Thymus (tissue), 14 donors: ENCODE measurements at places on chromosomes 3 and 15. TPM values are rescaled to one million over a fixed set of nuclear protein-coding genes. Genes with fewer than 3 reads are reported as not detected.
A peak's percentile ranks its signal among the peaks of the same experiment; 100 is the strongest.

Gene TUSC7
- not detected for polyA plus RNA-seq

Gene LRRC58
- polyA plus RNA-seq = 8.2 TPM

Gene ZNF774
- 1.9 TPM for polyA plus RNA-seq

Gene SH2D7
- 0.05 TPM for polyA plus RNA-seq

Gene SERP1
- 94.1 TPM for polyA plus RNA-seq

Gene LMCD1
- polyA plus RNA-seq = 34.7 TPM

Gene JMJD7
- polyA plus RNA-seq = 15.6 TPM

DNA sequence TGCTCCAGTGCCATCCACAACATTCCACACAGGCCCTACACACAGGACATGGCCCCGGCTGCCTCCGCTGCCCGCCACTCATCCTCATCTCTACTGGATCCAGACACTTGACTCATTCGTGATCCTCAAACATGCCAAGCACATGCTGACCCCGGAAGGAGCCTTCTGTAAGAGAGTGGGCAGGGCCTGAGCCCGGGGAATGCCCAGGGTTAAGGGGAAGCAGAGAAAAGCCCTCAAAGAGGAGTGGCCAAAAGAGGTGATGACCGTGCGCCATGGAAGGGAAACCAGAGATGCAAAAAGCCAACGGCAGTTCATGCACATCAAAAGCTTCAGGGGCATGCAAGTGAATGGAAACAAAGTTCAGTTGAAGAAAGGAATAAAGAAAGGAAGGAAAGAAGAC lies 46.1 kb downstream of the RFTN1 start:
- no peak for DNase-seq
- no peak overlapping the region for H3K4me3 ChIP-seq
- peaks cover 68% of the 10 kb centered on the region for H3K4me1 ChIP-seq
- peak overlapping the region; percentile 82 for H3K27ac ChIP-seq
- H3K27me3 ChIP-seq = no peaks in the 10 kb centered on the region

DNA sequence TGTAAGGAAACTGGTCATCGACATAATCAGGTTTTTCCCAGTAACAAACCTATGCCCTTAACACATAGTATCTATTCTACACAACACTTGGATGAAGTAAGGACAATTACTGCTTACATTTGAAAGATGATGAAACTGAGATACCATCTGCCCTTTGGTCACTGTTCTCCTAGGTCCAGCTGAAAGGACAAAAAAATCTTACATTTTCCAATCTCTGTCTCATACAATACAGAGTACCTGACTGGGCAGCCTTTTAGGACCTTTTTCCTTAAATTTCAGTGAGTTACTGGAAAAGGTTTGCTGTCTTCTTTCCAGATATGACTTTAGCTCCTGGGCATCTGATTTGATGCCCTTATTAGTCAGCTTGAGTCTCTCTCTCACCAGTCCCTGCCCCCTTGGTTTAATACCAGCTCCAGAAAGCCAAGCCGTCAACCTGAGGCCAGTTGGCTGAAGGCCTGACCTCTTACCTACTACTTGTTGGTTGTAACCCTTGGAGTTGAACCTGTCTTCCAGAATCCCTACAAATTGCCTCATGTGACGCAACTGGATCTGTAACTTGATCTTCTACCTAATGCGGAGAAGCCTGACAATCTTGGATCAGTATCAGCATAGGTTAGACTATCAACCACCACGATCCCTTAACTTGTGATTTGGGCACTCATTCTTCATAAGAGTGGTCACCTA lies 355.3 kb upstream of the ZNF385D start:
- no peak overlapping the region for H3K27ac ChIP-seq
- DNase-seq = no peak
- H3K27me3 ChIP-seq = no peaks in the 10 kb centered on the region
- no peaks in the 10 kb centered on the region for H3K4me1 ChIP-seq
- H3K36me3 ChIP-seq = no peaks in the 10 kb centered on the region
- H3K4me3 ChIP-seq = no peak overlapping the region

GRCh38 chr15:37765786-37766185 lies 168.7 kb upstream of the TMCO5A start:
- H3K27me3 ChIP-seq = no peaks in the 10 kb centered on the region
- no peak for DNase-seq
- H3K4me1 ChIP-seq = no peaks in the 10 kb centered on the region
- H3K27ac ChIP-seq = no peak overlapping the region

- no peaks in the 10 kb centered on the region for H3K4me1 ChIP-seq
- no peak overlapping the region for H3K4me3 ChIP-seq
- H3K27ac ChIP-seq = no peak overlapping the region
- no peak for DNase-seq
- peaks cover 34% of the 10 kb centered on the region for H3K27me3 ChIP-seq
Measured at GRCh38 chr15:101490922-101491733, 1.6 kb upstream of the PCSK6 start.

GRCh38 chr3:113166719-113167492 lies 44.5 kb upstream of the BOC start:
- no peak for DNase-seq
- H3K36me3 ChIP-seq = no peaks in the 10 kb centered on the region
- H3K4me1 ChIP-seq = no peaks in the 10 kb centered on the region

GRCh38 chr3:66693461-66694031 lies 192.7 kb upstream of the LRIG1 start:
- no peak overlapping the region for H3K27ac ChIP-seq
- no peak for DNase-seq

- H3K27ac ChIP-seq = no peak overlapping the region
- H3K36me3 ChIP-seq = no peaks in the 10 kb centered on the region
- DNase-seq = no peak
- no peaks in the 10 kb centered on the region for H3K4me1 ChIP-seq
Measured at GRCh38 chr3:149472030-149472797, 2.3 kb upstream of the TM4SF4 start.

- no peaks in the 10 kb centered on the region for H3K36me3 ChIP-seq
- no peaks in the 10 kb centered on the region for H3K4me1 ChIP-seq
Measured at GRCh38 chr15:50166216-50166615, 15.8 kb upstream of the SLC27A2 start.

DNA sequence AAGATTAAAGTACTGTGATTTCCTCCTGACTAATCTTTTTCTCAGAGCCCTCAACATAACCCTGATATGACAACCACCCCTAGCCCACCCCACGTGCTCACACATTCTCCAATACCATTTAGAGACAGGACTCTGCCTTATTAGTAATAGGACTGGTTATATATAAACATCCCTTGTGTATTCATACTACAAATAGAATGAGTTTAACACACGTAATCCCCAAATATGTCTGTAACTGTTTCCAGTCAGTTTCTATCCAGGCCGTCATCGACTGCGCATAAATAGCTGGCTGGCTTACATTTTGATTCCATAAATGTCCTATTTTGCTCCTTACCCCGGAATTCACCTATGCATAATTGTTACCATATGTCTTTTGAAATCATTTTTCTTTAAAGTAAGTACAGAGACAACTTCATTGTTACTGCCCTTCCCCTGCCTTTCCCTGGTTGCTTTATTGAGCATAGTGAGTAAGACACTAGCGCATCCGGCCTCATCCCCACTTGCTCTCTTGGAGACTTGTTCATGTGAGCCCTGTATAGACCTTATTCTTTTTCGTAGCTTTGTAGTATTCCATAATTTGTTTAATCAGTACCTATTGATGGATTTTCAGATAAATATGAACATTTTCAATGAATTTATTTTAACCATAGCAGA lies 3.5 kb upstream of the P2RY14 start:
- no peak for DNase-seq
- no peaks in the 10 kb centered on the region for H3K36me3 ChIP-seq
- no peak overlapping the region for H3K27ac ChIP-seq
- H3K27me3 ChIP-seq = no peaks in the 10 kb centered on the region
- no peak overlapping the region for H3K4me3 ChIP-seq

- peak; percentile 62 for DNase-seq
- peak overlapping the region; percentile 33 for H3K27ac ChIP-seq
- H3K27me3 ChIP-seq = no peaks in the 10 kb centered on the region
- H3K36me3 ChIP-seq = no peaks in the 10 kb centered on the region
- H3K4me1 ChIP-seq = peaks cover 31% of the 10 kb centered on the region
- H3K4me3 ChIP-seq = no peak overlapping the region
Measured at GRCh38 chr3:46386205-46386604, 15.5 kb downstream of the CCR5 start.

DNA sequence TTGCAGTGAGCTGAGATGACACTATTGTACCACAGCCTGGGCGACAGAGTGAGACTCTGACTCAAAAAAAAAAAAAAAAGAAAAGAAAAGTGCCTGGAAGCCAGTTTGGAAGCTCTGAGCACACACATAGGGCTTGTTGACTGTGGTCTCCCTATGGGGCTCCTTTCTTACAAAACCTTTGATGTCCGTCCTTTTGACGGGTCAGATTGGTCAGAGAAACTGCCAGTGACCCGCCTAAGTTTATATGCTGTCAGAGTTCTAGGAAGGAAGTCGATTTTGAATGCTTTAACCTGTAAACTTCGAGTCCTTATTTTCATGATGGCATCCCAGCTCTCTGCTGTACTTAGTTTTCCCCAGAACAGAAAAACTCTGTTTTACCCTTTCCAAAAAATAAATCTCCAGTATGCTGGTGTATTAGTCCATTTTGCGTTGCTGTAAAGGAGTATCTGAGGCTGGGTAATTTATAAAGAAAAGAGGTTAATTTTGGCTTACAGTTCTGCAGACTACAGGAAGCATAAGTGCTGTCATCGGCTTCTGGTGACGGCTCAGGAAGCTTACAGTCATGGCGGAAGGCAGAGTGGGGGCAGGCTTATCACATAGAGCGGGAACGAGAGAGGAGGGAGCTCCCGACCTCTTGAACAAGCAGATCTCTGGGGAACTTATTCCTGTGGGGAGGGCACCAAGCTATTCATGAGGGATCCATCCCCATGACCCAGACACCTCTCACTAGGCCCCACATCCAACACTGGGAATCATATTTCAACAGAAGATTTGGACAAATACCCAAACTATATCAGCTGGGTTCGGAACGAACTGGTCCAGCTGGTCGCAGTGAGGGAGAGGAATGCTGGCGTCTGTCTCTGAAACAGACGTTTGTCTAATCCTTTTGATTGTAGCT lies 72.3 kb downstream of the LMLN start:
- H3K36me3 ChIP-seq = no peaks in the 10 kb centered on the region
- H3K27ac ChIP-seq = no peak overlapping the region
- H3K27me3 ChIP-seq = no peaks in the 10 kb centered on the region
- DNase-seq = no peak
- H3K4me3 ChIP-seq = no peak overlapping the region

- H3K36me3 ChIP-seq = no peaks in the 10 kb centered on the region
- H3K4me1 ChIP-seq = no peaks in the 10 kb centered on the region
- H3K4me3 ChIP-seq = peak overlapping the region; percentile 28
- no peak for DNase-seq
Measured at GRCh38 chr15:50876260-50876988, 32.1 kb upstream of the AP4E1 start.

GRCh38 chr3:20648294-20648693 lies 462.3 kb upstream of the SGO1 start:
- H3K4me3 ChIP-seq = no peak overlapping the region
- H3K4me1 ChIP-seq = no peaks in the 10 kb centered on the region
- no peaks in the 10 kb centered on the region for H3K27me3 ChIP-seq
- H3K36me3 ChIP-seq = no peaks in the 10 kb centered on the region

GRCh38 chr15:23566071-23566554 lies 639 bp downstream of the MKRN3 start:
- no peaks in the 10 kb centered on the region for H3K4me1 ChIP-seq
- peak; percentile 84 for DNase-seq
- H3K27ac ChIP-seq = peak overlapping the region; percentile 79
- H3K27me3 ChIP-seq = peaks cover 3% of the 10 kb centered on the region
- peak overlapping the region; percentile 41 for H3K4me3 ChIP-seq
- H3K36me3 ChIP-seq = no peaks in the 10 kb centered on the region

DNA sequence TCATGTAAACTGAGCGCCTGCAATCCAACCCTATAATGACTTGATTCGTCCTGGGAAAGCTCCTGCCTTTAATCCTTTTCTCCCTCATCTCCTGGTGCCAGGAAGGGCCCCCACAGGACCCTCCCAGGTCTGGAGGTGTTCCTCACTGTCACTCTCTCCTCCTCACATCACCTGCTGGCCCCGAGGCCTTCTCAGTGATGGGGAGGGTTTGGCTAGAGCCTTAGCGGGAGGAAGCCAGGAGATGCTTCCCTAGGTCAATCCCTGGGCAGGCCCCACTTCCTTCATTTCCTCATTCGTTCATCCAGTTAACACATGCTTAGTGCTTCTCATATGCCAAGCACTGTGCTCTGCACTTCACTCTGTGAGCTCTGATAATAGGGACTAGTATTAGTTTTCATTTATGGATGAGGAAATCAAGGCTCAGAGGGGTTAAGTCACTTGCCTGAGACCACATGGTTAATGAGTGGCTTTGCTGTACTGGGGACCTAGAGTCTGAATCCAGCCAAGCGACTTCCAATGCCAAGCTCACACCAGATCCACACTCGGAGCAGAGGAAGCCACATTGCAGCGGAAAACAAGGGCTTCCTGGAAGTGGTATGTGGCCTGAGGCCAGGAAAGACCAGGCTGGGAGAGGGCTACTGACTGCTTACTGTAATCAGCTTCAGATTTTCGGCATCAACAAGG lies 50.3 kb upstream of the CHRNB4 start:
- H3K4me1 ChIP-seq = peaks cover 5% of the 10 kb centered on the region
- H3K36me3 ChIP-seq = no peaks in the 10 kb centered on the region
- H3K4me3 ChIP-seq = no peak overlapping the region
- H3K27ac ChIP-seq = no peak overlapping the region

- H3K36me3 ChIP-seq = no peaks in the 10 kb centered on the region
- H3K4me1 ChIP-seq = peaks cover 99% of the 10 kb centered on the region
- H3K27ac ChIP-seq = peak overlapping the region; percentile 97
- DNase-seq = no peak
Measured at GRCh38 chr15:40048926-40049475, 10.0 kb upstream of the SRP14 start.

GRCh38 chr3:176776622-176777175 lies 420.6 kb downstream of the TBL1XR1 start:
- H3K4me1 ChIP-seq = no peaks in the 10 kb centered on the region
- DNase-seq = no peak
- no peak overlapping the region for H3K27ac ChIP-seq
- H3K36me3 ChIP-seq = no peaks in the 10 kb centered on the region
- no peaks in the 10 kb centered on the region for H3K27me3 ChIP-seq

- H3K4me1 ChIP-seq = peaks cover 41% of the 10 kb centered on the region
- H3K36me3 ChIP-seq = no peaks in the 10 kb centered on the region
- no peak overlapping the region for H3K27ac ChIP-seq
- no peak for DNase-seq
- H3K4me3 ChIP-seq = no peak overlapping the region
Measured at GRCh38 chr3:133464573-133464972, 64.7 kb downstream of the BFSP2 start.

DNA sequence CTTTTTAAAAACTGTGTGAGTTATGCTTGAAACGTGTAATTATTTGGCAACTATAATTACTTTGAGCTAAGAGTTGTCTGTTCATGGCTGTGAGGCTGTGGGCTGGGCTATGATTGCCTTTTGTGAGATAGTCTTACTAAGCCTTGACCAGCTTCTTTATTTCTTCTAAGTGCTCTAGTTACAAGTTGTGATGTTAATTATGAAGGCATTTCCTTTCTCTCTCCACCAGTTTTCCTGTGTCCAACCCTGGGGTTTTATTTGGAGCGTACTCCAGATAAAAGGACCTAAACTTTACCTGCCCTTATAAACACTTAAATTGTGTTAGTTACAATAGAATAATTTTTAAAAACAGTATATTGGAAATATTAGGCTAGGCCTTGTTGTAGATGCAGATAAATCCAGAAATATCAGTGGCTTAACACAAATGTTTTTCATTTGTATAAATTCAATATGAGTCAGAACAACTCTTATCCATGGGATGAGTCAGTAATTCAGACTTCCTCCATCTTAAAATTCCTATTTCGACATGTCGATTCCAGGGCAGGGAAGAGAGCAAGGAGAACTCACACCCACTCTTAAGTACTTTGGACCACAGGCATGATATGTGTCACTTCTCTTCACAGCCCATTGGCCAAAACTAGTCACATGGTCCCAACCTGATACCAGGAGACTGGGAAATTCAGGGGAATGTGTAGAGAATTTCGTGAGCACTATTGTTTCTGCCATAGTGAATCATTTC lies 17.0 kb downstream of the TMEM62 start:
- no peaks in the 10 kb centered on the region for H3K36me3 ChIP-seq
- no peak for DNase-seq
- H3K27ac ChIP-seq = no peak overlapping the region
- peaks cover 2% of the 10 kb centered on the region for H3K27me3 ChIP-seq
- no peak overlapping the region for H3K4me3 ChIP-seq
